NCI-H226 (cell line): ENCODE measurements at places on chromosomes 5 and 9.
A peak's percentile ranks its signal among the peaks of the same experiment; 100 is the strongest.

GRCh38 chr9:136679431-136679941 is 7.8 kb downstream of the AGPAT2 start:
- DNase-seq = no peak

DNA sequence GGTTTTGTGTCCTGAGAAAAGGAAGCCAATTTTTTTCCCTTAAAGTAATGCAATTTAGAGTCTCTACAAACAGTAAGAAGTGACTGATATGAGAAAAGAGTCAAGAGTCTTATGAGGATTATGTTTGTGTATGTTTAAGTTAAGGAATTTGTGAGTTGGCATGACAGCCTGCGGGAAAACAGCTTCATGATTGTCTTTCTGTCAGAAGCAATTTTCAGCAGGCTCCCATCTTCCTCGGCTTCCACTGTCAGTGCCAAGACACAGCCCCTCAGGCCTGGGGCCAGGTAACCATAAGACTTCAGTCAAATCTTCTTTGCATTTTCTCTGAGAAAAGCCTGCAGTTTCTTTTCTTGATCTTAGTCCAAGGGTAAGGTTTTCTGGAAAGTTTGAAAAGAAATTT is 17.0 kb upstream of the SELENOP start:
- no peak for DNase-seq

DNA sequence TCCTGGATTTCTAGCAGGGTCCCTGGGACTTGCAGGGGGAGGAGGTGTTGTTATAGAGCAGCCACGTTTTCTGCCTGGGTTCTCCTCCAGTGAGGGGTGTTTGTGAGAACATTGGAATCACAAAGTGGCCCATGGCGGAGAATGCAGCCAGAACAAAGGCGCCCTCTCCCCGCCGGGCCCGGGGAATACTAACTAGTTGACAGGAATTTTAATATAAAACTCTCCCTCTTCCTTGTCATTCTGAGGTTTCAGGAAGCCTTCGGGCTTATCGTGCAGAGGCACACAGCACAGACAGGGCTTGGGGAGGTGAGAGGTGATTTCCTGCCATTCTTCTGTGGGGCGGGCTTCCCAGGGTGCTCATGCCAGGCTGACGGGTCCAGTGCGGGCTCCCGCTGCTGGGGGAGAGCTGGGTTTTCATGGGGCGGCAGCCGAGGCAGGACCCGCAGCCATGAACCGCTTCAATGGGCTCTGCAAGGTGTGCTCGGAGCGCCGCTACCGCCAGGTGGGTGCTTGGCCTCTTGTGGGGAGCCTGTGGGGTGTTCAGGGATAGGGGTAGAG is 37.7 kb downstream of the RGS3 start:
- no peak for DNase-seq

DNA sequence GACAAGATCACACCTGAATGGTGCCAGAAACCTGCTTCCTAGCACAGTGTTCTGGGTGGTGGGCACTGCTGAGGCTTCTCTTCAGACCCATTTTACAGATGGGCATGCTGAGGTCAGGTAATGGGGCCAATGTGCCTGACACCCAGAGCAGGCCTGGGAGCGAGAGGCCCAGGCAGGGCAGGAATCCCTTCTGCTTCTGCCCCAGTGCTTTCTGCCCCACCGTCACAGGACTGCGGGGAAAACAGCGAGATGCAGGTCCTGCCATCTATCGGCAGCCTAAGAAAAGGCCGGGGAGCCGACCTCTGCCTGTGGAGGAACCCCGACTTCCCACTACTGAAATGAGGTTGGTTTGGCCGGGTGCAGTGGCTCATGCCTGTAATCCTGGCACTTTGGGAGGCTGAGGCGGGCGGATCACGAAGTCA is 22.8 kb upstream of the RNU6ATAC start:
- DNase-seq = no peak

GRCh38 chr9:444528-444927 is 229.9 kb downstream of the DOCK8 start:
- no peak for DNase-seq

DNA sequence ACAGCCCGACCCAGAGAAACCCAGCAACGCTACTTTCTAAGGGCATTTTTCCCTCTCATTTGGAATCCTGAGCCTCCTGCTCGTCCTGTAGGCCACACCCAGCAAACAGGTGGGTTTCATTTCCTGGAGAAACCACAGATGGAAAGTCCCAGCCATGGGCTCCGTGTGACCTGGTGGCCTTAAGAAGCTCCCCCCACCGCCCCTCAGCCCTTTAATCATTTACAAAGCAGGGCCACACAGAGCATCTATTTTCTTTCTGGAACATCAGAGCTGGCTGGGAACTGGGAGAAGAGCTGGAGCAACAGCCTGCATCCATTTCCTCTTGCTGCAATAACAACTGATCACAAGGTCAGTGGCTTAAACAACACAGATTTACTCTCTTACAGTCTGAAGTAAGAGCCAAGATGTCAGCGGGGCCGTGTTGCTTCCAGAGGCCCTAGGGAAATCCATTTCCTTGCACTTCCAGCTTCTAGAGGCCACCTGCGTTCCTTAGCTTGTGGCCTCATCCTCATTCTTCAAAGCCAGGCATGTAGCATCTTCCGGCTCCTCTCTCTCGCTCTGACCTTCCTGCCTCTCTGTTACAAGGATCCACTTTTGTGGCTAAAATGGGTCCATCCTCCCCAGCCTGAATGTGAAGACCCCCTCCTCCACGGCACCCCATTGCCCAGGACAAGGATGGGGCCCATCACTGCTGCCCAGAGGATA is 40.5 kb downstream of the C9orf50 start:
- no peak for DNase-seq

DNA sequence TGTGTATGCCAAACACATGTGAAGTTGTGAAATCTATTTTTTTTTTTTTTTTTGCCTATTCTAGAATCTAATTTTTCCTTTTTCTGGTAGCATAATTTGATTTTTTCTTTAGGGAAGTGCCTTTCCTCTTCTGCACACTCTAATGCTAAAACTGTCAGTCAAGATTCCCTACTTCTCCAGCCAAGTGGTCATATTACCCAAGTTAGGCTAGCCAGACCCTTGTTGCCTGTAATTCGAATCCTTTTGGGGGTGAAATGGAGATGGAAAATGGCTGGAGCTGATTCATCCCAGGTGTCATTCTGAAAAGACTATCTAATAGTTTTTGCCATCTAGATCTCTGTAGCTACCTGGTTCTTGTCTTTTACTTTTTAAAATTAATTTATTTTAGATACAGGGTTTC is 24.8 kb upstream of the UBAP1 start:
- no peak for DNase-seq

- DNase-seq = peak; percentile 90
These were observed 419.9 kb upstream of the GRAMD2B start for GRCh38 chr5:126003309-126003708.

DNA sequence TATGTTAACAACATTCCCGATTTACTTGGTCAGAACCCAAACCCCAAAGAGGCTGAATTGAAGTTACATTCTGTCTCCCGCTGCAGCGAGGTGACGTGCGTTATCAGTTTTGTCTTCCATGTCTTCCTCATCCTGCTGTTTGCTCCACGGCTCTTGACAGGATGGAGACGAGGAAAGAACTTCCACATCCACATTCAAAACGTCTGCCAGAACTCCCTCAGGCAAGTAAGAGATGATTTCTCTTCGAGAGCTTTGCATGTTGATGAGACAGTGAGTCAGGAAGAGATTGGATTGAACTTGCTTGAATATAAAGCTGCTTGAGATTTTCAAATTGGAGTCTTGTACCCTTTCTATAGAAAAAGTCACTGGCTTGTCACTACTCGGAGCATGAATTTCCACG is 242.6 kb downstream of the AUH start:
- peak; percentile 80 for DNase-seq

- DNase-seq = no peak
These were observed 18.5 kb downstream of the MRPS27 start for GRCh38 chr5:72301557-72301956.

DNA sequence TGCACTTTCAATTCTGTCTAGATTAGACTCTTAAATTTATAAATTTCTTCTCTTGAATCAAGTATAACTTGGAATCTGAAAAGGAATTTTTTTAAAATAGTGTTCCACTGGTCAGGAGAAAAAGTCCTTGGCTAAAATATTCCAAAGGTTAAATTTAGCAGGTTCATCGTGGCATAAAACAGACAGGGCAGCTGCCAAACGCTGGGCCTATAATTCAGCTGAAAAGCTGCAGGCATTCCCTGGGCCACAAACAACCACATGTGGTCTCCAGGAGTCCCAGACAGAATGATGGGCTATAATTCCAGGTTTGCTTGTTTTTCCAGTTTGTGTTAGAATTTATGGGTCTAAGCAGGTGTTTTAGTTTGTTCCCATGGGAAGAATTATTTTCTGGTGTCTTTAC is 71.1 kb upstream of the RETREG1 start:
- no peak for DNase-seq

GRCh38 chr5:159218595-159219023 is 9.3 kb upstream of the RNF145 start:
- no peak for DNase-seq

DNA sequence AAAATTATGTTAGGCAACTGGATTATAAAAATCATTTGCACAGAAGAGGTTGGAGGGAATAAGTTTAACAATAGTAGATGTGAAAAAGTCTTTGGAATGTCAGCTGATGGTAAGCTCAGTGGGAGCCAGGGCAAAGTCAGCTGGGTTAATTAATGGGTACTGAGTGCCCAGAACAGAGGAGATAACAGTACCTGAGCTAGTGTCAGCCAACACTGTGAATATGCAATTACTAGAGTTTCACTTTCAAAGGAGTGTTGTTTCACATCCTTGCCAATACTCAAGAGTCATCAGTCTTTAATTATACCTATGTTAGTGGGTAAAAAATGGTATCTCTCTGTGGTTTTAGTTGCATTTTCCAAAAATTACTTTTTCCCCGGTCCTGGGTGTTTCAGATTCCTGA is 135.1 kb downstream of the KIF4B start:
- DNase-seq = no peak

GRCh38 chr5:163350083-163350482 is 87.3 kb upstream of the CCNG1 start:
- DNase-seq = no peak

DNA sequence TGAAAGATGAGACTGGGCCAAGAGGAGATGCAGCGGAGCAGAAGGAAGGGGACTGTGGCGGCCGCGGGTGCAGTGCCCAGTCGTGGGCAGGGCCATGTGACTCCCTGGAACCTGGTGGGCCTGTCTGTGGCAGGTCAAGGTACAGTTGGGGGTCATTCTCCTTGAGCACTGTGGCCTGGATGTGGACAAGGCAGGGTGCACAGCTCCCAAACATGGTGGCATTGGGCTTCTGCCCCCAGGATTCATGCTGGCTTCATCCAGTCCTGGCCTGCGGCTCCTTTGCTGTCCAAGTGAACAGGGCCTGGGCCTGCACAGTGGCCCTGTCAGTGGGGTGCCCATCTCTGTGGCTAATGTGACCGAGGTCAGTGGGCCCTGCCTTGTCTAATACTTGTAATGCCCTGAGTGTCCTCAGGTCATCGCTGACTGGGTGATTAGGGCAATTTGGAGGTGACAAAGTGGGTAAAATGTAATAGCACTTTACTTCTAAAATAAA is 39.9 kb downstream of the CEP72 start:
- DNase-seq = no peak

DNA sequence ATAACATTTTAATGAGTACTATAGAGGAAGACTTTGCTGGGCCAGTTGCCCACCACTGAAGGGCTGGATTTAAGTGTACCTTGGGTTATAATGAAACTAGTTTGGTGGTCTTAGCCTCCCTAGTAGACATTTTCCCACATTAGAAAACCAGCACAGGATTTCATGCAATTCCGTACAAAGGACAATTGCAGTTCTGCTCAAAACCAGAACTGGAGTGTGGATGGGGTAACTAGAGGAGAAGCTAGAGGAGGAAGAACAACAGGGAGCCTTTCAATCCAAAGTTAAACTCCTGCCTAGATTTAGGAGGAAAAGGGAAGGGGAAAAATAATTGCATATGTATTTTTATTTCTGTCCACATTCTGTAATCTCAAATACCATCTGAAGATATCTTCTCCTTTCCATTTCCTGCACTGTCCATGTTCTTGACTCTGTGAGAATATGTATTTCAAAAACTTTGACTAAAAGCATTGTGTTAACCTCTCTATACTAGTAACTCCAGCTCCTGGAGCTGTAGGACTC is 97.5 kb upstream of the SSBP2 start:
- no peak for DNase-seq

DNA sequence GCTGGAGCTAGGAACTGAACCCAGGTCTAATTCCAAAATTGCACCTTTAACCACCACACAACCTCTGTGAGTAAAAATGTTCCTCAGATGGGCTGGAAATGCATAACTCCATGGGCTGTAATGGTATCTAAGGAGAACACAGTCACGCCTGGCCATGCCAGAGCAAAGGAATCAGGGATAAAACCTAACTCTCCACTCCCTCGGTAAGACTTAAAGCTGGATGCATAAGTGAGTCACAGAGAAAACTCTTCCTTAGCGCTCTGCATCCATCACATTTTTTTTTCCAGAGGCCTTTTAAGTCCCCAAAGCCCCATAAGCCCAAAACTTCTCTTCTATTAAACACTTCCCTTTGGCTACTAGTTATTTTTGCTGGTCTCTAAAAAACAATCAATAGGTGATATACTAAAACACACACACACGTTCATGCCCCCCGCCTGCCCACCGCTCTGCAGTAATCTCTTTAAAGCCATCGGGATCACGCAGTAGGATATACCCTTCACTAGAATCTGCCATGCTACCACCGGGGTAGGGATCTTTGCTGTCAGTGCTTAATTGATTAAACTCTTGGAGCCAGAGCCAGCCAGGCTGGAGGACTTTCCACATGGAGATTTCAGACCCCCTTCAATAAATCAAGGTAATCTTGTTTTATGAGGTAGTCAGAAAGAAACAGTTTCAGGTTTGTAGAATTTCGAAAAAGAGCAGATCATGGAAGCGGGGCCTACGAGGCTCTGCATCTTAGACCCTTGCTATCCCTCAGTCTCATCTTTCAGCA is 212.9 kb downstream of the MAPKAP1 start:
- peak; percentile 14 for DNase-seq

DNA sequence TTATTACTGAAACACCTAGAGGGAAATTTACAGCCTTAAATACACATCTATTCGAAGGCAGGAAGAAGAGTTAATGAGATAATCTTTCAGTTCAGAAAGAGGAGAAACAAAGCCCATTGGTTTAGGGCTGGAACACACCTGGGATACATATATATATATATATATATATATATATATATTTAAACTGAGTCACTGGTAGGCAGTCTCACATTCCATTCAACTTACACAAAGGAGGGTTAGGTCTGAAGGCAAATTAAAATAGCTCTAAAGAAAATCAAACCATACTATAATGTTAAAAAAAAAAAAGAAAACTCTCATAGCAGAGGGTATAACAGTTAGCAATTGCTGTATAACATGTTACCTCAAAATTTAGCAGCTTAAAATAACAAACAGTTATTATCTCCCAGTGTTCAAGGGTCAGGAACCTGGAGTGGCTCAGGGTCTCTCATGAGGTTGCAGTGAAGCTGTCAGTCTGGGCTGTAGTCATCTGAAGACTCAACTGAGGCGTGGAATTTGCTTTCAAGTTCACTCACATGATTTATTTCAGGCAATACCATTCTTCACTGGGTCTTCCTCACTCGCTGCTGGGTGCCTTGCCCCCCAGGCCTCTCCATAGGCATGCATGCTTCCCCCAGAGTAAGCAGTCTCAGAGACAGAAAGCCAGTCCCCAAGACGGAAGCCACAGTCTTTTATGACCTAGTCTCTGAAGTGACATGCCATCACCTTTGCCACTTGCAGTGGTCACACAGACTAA is 332.8 kb downstream of the NSG2 start:
- no peak for DNase-seq
